Activated CD4-positive, alpha-beta T cell treated with anti-CD3 and anti-CD28 coated beads, Interleukin-2, amount 50 U/mL, for 48 hours (primary cell): ENCODE measurements at places on chromosomes 16 and 17.
A peak's percentile ranks its signal among the peaks of the same experiment; 100 is the strongest.

GRCh38 chr16:68450741-68451255 lies 2.5 kb upstream of the SMPD3 start:
- no peak for DNase-seq

- no peak for DNase-seq
These were observed 24.1 kb downstream of the SDR42E1 start for GRCh38 chr16:81987121-81987520.

GRCh38 chr17:41020336-41020735 lies 6.7 kb downstream of the KRTAP1-5 start:
- no peak for DNase-seq

GRCh38 chr16:17177959-17178905 lies 292.5 kb downstream of the XYLT1 start:
- no peak for DNase-seq

DNA sequence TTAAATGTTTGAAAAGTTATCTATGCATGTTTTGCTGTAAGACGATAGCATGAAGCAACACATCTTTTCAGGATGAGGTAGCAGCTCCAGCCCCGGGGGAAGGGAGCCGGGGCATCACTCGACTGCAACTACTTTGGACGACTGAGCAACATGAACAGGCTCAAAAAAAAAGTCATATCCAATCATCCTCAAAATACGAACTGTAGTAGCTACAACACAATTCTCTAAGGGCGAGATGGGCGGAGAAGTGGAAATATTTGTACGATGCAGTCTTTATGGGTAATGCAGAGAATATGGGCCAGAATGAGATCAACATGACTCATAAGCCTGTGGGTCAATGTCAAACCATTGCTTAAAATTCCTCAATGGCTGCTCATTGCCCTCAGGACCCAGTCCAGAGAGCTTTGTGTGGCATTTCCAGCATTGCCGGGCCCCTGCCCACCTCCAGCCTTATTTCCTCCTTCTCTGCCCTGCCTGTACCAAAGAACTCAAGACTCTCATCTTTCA lies 17.7 kb upstream of the SMURF2 start:
- no peak for DNase-seq

DNA sequence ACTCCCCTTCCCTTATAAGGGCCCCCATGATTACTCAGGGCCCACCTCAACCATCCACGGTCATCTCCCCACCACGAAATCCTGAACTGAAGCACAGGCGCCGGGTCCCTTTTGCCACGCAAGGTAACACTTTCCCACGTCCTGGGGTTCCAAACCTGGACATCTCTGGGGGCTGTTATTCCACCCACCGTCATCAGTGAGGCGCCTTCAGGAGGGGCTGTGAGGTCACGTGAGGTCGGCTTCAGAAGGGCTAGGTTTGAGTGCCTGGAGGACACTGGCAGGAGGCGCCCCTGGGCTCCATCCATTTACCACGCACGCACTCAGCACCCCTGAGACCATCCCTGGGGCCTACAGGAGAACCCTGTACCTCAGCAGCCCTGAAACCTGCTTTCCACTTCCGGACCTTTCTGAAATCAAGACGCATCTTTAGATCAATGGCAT lies 4.1 kb downstream of the CD2BP2 start:
- no peak for DNase-seq

DNA sequence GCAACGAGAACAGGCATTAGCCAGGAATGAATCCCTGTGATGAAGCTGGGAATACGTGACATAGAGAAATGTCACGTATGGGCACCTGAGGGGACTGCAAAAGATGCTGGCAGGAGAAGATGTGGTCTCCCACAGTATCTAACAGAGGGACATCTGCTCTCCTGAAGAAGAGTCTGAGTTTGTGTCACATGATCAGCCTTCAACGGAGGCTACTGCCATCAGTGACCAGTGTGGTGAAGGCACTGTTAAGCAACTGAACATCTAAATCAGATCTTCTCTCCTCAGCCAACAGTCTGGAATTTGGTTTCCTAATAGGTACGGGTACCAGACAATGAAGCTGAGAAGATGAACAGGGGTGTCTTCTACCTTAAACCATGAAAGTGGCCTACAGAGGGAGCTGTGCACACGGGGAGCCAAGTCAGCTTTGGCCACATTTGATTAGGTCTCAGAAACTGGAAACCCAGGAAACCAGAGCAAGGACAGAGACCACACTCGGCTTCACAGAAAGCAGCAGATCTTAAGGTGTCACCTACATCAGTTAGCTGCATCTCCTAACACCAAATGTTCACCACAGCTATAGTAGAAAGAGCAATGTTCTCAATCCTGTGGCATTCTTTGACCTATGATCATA lies 41.8 kb downstream of the BRD7 start:
- peak; percentile 57 for DNase-seq

DNA sequence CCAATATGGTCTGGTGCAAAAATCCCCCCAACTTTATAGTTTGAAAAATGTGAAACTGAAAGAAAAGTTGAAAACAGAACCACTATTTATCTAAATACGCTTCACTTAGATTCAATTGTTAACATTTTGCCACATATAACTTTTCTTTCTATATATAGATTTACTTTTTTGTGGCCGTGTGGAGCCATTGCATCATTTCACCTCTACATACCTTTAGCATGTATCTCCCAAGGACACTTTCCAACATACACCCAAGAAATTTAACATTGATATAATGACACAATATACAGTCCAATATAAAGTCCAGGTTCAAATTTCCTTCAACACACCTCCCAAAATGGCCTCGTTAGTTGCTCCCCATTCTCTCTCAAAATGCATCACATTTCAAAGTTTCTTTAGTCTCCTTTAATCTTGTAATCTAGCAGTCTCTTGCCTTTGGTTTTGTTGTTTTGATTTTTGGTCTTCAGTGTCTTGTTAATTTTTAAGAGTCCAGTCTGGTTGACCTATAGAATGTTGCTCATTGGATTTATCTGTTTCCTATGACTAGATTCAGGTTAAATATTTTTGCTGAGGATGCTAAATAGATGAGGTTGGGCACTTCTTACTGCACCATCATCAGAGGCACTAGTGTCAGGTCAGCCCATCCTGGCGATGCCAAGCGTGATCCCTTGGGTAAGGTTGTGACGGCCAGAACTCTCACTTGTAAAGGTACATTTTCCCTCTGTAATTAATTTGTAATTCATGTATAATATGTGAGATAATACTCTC lies 64.3 kb upstream of the BCAR1 start:
- no peak for DNase-seq

GRCh38 chr17:63035271-63035670 lies 69.2 kb downstream of the TANC2 start:
- DNase-seq: no peak

DNA sequence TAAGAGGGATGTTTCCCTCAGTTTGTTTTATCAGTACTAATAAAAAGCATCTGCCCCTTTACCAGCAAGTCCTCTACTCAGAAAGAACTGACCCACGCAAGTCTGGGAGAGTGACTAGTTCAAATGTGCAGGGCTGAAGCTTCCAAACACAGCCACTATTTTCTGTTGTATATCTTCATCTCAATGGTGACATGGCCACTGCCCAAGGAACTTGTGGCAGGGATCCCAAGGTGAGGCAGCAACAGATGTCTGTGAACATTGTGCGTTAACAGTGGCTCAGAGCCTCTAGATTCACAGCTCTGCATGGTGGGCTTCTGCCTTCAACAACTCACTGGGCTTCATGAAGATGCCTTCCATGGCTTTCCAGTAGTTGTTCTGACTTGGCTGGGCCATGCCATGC lies 3.7 kb upstream of the BLTP2 start:
- DNase-seq: no peak

GRCh38 chr17:27956601-27957445 lies 63.7 kb upstream of the LYRM9 start:
- DNase-seq: no peak

- DNase-seq: no peak
These were observed 94.9 kb downstream of the ANKRD11 start for GRCh38 chr16:89395150-89396142.

GRCh38 chr17:15479703-15480102 lies 12.3 kb upstream of the CDRT4 start:
- DNase-seq: no peak

DNA sequence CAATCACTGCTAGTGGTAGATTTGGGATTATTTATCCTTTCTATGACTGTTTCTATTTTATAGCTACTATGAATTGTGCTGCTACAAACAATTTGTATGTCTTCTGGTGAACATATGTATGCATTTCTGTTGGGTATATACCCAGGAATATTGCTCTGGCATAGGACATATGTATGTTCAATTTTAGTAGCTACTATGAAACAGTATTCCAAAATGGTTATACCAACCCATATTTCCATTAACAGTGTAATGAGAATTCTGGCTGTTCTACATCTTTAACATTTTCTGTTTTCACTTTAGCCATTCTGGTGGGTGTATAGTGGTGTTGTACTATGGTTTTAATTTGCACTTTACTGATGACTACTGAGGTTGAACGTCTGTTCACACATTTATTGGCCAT lies 57.6 kb upstream of the NACA2 start:
- no peak for DNase-seq

GRCh38 chr16:24670623-24671454 lies 58.6 kb upstream of the TNRC6A start:
- no peak for DNase-seq

- no peak for DNase-seq
These were observed 963.6 kb upstream of the GOT2 start for GRCh38 chr16:59697761-59698160.

GRCh38 chr17:10523064-10523463 lies 4.7 kb upstream of the MYH1 start:
- no peak for DNase-seq

GRCh38 chr16:67199011-67199807 lies at the start of gene ELMO3:
ELMO3 (plus strand) TSS chr16:67199131; CDS start chr16:67199327, 196 bp downstream.
- no peak for DNase-seq

DNA sequence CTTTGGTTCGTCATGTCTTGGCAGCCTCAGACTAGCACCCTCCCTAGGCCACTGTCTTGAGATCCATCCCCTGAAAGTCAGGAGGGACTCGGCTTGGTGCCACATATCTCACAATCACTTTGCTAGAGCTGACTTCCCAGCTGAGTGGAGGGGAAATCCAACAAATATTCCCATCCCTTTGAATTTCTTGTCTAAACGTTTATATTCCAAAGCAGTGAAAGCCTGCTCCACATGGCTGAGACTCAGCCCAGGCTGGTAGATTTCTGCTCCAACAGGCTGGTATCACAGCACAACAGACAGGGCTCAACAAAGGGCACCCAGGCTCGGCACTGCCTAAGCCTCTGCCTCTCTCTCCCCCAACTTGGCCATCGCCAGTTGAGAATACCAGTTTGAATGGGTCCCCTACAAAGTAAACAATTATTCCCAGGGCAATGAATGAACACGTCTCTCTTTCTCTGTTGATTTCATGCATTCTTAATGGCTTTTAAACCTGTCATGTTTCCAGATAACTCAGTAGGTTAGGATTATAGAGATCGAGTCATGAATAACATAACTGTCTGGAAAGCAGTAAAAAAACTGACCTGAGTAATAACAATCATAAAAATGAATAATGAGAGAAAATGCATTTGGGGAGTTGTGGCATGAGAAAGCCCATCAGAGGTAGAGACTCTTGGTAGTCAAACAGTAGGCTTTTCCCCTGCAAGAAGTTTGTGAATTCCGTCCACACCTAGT lies 1.0 kb downstream of the KRT13 start:
- no peak for DNase-seq

GRCh38 chr16:68382296-68382718 lies 66.0 kb downstream of the SMPD3 start:
- DNase-seq: no peak

GRCh38 chr17:34638526-34639260 lies 59.3 kb downstream of the TMEM132E start:
- no peak for DNase-seq

DNA sequence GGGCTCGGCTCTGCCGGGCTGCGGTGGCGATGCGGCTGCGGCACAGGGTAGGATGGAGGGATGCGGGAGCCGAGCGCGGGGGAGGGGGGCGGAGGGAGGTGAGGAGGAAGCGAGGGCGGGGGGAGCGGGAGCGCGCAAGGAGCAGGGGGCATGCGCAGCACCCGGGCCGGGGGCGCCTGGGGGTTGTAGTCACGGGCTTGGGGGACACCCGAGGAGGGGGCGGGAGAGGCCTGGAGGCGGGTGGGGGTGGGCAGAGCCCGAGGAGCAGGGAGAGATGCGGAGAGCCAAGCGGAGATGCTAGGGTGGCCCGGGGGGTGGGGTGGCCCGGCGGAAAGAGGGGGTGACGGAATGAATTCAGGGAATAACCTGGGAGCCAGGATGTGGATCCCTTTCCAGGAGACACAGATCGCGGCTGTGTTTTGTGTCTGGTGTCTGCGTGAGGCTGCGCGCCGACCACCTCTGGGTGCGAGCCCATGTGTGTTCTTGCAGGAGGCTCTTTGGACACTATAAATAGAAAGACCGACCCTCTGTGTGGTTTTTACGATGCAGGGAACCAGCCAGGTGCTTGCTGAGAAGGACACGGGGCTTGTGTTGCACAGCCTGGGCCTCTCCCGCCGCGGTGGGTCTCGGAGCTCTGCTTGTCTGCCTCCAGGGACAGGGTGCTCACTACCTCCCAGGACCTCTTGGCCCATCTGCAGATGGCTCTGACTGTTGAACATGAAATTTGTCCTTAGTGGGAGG lies at the start of gene STX1B:
STX1B (minus strand) TSS at position 54 of the 741 bp plus-strand sequence. CDS start 242 bp downstream, outside the sequence.
- DNase-seq: peak; percentile 45

- DNase-seq: no peak
These were observed 7.2 kb downstream of the EVPL start for GRCh38 chr17:76019833-76020467.

GRCh38 chr17:46756081-46756735 lies 62.3 kb downstream of the WNT3 start:
- DNase-seq: no peak

DNA sequence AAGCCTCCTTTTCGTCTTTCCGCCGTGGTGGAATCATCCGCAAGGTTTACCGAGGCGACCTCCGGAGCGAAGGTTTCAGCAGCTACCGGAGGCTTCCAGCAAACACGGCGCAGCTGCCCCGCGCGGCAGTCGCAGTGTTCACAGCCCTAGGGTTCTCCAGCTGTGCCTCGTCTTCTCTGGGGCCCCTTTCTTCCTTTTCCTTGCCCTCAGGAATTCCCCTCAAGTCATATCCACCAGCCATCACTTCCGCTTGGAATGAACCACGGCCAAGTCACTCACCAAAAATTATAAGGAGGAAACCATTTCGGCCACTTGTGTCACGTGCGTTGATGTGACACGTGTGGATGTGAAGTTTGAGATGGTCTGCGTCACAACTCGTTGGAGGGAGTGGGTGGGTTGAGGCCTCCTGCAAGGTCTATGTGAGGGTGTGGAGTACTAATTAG lies 636 bp upstream of the ERN1 start:
- peak; percentile 68 for DNase-seq

- DNase-seq: no peak
These were observed 29.5 kb downstream of the PSMD12 start for GRCh38 chr17:67336859-67337258.

- DNase-seq: no peak
These were observed 58.0 kb downstream of the NUP88 start for GRCh38 chr17:5361426-5361825.

- no peak for DNase-seq
These were observed 58.3 kb upstream of the CIBAR2 start for GRCh38 chr16:85170590-85171003.

DNA sequence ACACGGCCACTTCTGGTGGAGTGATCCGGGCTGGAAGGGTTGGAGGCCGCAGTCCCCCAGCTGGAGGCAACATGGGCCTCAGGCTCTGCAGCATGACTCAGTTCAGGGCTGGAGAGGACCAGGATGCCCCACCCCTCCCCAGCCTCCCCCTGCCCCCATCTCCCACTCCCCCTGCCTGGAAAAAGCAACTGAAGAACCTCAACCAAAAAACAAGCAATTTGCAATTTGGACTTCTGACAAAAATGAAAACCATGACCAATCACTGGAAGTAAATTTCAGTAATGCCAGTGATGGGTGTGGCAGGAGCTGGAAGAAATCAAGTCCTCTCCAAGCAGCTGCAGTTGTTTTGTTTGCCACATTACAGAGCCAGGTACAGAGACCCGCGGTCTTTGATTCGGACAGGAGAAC lies 6.6 kb upstream of the MIF4GD start:
- DNase-seq: no peak
